ENCODE measurements at places on chromosomes 1 and 21. TPM values are rescaled to one million over a fixed set of nuclear protein-coding genes. Genes with fewer than 3 reads are reported as not detected.

The APP gene
- total RNA-seq = 85.7 TPM

The LENEP gene
- total RNA-seq = 2.0 TPM

- H3K27ac ChIP-seq = no peak overlapping the region
- H3K4me3 ChIP-seq = no peak overlapping the region
- no peak for DNase-seq
- peaks cover 48% of the 10 kb centered on the region for H3K36me3 ChIP-seq
Observed at GRCh38 chr1:207845109-207845508, 65.8 kb downstream of the CD34 start.

DNA sequence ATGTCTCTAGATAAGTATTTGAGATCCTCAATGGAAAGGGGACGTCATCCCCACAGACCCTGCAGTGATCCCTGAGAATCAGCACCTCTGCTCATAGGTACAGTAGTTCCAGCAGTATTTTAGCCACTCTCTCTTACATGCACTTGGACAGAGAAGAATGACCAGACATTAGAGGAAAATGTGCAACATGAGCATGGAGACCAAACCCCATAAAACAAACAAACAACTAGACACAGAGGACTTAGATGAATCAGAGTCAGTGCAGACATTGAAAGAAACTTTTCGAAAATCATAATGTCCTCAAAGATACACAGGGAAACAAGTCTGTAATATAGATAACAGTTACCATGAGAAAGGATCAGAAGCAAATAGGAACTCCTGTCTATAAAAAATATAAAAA, 108.2 kb downstream of the LYPLAL1 start:
- DNase-seq = no peak
- no peaks in the 10 kb centered on the region for H3K27me3 ChIP-seq
- no peaks in the 10 kb centered on the region for H3K36me3 ChIP-seq
- no peak overlapping the region for H3K27ac ChIP-seq
- no peaks in the 10 kb centered on the region for H3K4me1 ChIP-seq
- H3K4me3 ChIP-seq = no peak overlapping the region

DNA sequence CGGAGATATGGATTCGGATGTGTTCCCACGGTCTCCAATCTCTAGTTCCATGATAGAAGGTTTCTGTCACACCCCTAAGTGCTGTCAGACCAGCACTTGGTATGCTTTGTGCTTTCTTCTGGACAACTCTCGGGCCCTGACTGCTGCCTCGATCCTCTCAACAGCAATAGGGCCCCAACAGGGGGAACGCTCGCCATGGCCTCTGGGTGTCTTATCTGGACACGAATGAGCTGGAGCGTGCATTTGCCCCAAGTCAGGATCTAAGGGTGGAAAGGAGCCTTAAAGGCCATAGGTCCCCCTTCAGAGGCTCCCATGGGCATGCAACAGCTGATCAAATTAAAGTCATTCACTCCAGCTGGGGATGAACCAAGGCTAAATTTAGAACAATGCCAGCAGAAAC, 76.8 kb downstream of the TCP10L start:
- H3K27ac ChIP-seq = no peak overlapping the region
- no peaks in the 10 kb centered on the region for H3K36me3 ChIP-seq
- H3K4me1 ChIP-seq = no peaks in the 10 kb centered on the region
- no peak overlapping the region for H3K4me3 ChIP-seq
- DNase-seq = no peak

- peaks cover 18% of the 10 kb centered on the region for H3K27me3 ChIP-seq
- H3K36me3 ChIP-seq = no peaks in the 10 kb centered on the region
- H3K27ac ChIP-seq = no peak overlapping the region
- DNase-seq = no peak
Observed at GRCh38 chr1:230864441-230864840, 3.9 kb downstream of the C1orf198 start.

DNA sequence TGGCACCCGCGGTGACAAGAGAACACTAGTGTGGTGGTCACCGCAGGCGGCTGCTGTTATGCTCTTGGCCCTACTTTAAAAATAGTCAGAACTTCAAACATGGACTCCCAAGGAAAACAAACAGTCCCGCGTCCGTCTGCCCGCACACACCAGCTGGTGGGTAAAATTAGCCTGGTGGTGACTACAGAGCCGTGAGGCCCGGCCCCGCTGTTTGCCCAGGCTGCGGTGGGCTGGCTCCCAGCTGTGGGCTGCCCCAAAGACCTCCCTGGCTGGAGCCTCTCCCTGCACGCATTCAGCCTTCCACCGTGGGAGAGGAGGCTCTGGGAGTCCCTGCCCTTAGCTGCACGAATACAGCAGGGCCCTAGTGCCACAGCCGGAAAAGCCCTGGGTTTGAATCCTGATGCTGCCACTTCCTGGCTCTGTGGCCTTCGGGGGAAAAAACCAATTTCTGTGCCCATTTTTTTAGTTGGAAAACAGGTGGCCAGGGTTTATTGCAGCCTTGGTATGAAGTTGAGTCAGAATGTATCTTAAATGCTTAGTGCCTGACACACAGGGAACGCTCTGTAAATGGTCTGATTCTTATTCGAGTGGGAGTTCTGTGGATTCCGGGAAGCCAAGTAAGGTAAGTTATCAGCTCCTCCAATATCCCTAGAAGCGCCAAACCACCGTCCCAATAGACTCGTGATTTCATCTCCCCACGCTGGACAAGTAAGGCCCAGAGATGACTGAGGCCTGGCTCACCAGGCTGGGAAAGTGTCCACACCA, 58.2 kb downstream of the ALPL start:
- no peak for DNase-seq
- H3K36me3 ChIP-seq = no peaks in the 10 kb centered on the region
- H3K4me3 ChIP-seq = no peak overlapping the region
- H3K27ac ChIP-seq = no peak overlapping the region
- no peaks in the 10 kb centered on the region for H3K4me1 ChIP-seq

DNA sequence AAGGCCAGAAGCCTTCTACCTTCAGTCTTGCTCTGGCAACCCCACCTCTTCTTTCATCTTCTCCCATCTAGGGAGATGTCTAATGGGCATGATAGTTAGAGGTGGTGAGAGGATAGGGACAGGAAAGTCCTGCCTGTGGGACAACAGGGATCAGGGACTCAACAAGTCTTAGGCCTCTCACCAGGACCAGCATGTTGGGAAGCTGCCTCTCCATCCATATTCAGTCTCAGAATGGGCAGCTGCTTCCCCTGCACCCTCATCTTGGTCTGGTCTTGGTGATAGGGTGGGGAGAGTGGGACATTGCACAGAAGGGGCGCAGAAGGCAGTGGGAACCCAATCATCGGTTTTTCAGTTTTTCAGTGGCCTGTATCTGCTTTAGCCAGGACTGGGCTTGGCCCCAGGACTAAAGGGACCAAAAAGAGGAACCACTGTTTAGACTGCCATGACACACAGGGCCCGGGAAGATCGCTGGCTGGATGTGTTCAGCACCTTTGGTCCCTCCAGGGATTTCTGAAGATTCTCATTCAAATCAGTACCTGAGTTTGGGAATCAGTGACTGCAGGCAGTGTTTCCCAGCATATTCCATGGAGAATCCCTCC, 12.7 kb downstream of the RHEX start:
- H3K4me1 ChIP-seq = no peaks in the 10 kb centered on the region
- no peak for DNase-seq
- H3K27me3 ChIP-seq = peaks cover 51% of the 10 kb centered on the region
- H3K4me3 ChIP-seq = no peak overlapping the region
- H3K27ac ChIP-seq = no peak overlapping the region
- H3K36me3 ChIP-seq = no peaks in the 10 kb centered on the region

- peaks cover 9% of the 10 kb centered on the region for H3K27me3 ChIP-seq
- no peak overlapping the region for H3K4me3 ChIP-seq
- H3K36me3 ChIP-seq = no peaks in the 10 kb centered on the region
Observed at GRCh38 chr1:185742403-185742802, 8.2 kb downstream of the HMCN1 start.

- no peaks in the 10 kb centered on the region for H3K36me3 ChIP-seq
- peaks cover 6% of the 10 kb centered on the region for H3K4me1 ChIP-seq
- no peak overlapping the region for H3K4me3 ChIP-seq
- peaks cover 30% of the 10 kb centered on the region for H3K27me3 ChIP-seq
- DNase-seq = no peak
Observed at GRCh38 chr1:72280711-72281110, 1.6 kb downstream of the NEGR1 start.

GRCh38 chr1:117686907-117687306, 81.1 kb downstream of the TENT5C start:
- H3K4me3 ChIP-seq = no peak overlapping the region
- no peak for DNase-seq
- H3K27ac ChIP-seq = no peak overlapping the region
- peaks cover 27% of the 10 kb centered on the region for H3K27me3 ChIP-seq
- no peaks in the 10 kb centered on the region for H3K36me3 ChIP-seq

Measured in activated T-helper 2 cell treated with anti-CD3 and anti-CD28 coated beads, Interferon-gamma antibody, Interleukin-2, Interleukin-4, amounts not matched to agents 10 μg/mL and 5 μg/mL and 100 μg/mL, durations not matched to agents 14 hours and 24 hours and 36 hours (primary cell).